Fibroblast of lung (primary cell): ENCODE measurements at places on chromosomes 4 and X. TPM values are rescaled to one million over a fixed set of nuclear protein-coding genes. Genes with fewer than 3 reads are reported as not detected.

GRCh38 chrX:71182871-71183270 lies 38.2 kb downstream of the NLGN3 start:
- DNase-seq: no peak

GRCh38 chrX:125503769-125504168 lies 184.1 kb downstream of the TEX13C start:
- no peak for DNase-seq

GRCh38 chr4:182255441-182256190 lies 12.4 kb downstream of the TENM3 start:
- no peak for DNase-seq

GRCh38 chrX:9291629-9292028 lies 173.2 kb upstream of the TBL1X start:
- no peak for DNase-seq

- no peak for DNase-seq
Observed at GRCh38 chr4:94469221-94469784, 17.6 kb downstream of the PDLIM5 start.

- DNase-seq: no peak
Observed at GRCh38 chr4:151721466-151721865, 39.3 kb downstream of the GATB start.

GRCh38 chr4:6177587-6178197 lies 22.7 kb downstream of the JAKMIP1 start:
- DNase-seq: no peak

Gene SLC7A11
- polyA plus RNA-seq: 9.6 and 16.0 TPM in 2 replicates

Gene CLCN4
- polyA plus RNA-seq: 0.70 and 2.2 TPM in 2 replicates

Gene CT45A10
- polyA plus RNA-seq: not detected in 2 replicates
